ENCODE measurements at places on chromosomes 11 and 22.

- no peak for DNase-seq
These were observed 174.0 kb downstream of the TBC1D22A start for GRCh38 chr22:46936378-46936903.

DNA sequence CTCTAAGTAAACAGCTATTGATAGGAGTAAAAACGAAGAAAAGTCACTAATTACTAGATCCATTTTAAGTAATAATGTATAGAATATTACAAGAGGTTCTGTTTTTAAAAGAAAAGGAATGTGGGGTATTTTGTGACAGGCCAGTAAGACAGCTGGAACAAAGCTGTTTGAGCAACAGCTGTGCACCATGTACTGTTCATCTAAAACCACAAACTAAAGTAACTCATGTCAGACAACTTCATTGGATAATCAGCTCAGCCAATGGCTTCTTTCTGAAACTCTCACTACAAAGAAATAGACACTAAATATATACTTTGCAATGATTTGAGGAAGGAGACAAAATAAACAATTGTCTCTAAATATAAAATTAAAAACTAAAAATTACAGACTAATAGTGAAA lies 16.1 kb downstream of the RRAS2 start:
- no peak for DNase-seq

DNA sequence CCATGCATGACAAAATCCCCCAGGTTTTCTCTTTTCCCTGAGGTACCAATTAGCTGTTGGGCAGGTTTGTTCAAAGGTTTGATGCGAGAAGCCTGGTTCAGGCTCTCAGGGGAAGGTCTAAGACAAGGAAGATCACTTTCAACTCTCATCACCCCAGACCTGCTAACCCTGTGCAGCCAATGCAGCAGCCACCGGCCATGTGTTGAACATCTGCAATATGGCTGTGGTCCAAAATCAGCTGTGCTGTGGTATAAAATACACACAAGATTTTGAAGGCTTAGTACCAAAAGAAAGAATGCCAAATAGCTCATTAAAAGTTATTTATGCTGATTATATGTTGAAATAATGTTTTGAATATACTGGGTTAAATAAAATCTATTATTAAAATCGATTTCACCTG lies 58.5 kb downstream of the SMCO4 start:
- DNase-seq = no peak

DNA sequence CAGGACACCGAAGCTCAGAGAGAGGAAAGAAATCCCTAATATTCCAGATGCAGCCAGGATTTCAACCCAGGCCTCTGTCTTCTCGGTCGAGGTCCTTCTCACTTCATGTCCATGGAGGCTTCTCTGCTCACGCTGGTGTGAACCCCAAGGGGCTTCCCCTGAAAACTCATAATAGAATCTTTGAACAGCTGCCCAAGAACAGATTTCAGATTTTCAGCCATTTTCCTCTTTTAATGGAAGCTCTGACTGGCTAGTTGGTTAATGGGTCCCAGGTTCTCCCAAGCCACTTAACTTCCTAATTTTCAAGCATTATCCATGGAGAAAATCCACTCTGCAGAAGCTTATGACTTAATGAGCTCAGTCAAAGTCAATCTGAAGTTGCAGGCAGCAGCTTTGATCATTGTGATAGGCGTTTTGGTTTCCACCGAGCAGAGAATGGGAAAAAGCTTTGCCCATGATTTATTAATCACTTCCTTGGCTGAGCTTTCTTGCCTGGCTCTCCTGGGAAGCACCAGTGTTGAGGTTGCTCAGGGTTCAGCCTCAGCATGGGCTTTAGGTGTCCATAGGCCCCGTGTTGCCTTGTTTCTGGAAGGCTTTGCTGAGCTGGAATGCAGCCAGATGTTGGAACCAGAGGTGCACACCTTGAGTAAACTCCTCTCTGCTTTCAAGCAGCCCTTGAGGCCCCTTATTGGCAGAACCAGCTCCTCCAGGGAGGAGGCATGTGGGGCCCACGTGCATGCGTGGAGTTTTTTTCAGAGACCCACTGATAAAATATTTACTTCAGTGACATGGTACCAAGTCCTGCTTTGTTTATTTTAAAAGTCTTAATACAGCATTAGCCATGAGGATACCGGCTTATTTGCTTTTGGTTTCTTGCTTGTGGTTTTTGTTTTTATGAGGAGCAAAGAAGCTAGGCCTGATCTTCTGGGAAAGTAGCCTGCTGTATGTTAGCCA lies 25.5 kb downstream of the LDLRAD3 start:
- no peak for DNase-seq

DNA sequence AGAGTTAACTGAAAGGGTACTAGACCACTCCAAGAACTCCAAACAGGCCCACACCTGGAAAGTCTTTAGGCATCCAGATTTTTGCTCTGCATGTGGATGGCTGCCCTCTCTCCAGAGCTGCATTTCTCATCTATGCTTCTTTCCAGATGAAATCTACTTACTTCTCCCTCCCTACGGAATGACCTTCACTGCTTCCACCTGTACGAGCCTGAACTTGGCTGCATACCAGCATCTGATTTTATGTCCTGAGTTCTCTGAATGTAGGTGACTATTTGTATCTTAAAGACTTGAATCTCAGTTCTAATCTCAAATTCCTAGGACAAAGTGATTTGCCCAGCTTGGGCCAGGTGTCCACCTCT lies 13.3 kb downstream of the CELF1 start:
- DNase-seq = no peak

All from GOT3 (cell line).